Sigmoid colon (tissue), 7 donors: ENCODE measurements at places on chromosomes 4 and X.

- no peak for DNase-seq
Measured at GRCh38 chrX:12825801-12826200, 34.6 kb downstream of the PRPS2 start.

DNA sequence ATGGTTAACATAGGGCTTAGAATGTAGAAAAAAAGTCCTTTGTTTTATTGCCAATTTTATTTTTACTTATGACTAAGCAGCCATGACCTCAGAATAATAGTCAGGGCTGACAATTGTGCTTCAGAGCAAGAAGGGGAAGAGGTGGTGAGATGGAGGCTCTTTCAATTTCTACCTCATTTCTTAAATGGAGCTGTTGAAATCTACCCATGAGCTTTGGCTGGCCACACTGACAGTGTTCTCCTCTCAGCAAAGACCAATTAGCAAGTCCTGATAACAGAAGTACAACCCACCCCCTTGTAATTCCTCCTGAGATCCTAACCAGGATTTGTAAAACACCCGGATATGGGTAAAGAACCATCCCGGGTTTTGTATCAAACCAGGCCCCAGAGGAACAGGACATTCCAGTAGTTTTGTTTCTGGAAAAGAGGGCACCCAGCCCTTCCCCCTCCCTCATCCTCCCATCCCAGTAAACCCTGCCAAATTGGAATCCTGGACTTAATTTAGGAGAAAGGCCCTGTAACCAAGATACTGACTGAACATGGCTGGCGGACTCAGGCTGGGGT, at the start of gene HEPH:
Gene HEPH, plus strand, starts transcription at position 399 of the 563 bp plus-strand sequence. CDS start 6,324 bp downstream, outside the sequence.
- no peak for DNase-seq

DNA sequence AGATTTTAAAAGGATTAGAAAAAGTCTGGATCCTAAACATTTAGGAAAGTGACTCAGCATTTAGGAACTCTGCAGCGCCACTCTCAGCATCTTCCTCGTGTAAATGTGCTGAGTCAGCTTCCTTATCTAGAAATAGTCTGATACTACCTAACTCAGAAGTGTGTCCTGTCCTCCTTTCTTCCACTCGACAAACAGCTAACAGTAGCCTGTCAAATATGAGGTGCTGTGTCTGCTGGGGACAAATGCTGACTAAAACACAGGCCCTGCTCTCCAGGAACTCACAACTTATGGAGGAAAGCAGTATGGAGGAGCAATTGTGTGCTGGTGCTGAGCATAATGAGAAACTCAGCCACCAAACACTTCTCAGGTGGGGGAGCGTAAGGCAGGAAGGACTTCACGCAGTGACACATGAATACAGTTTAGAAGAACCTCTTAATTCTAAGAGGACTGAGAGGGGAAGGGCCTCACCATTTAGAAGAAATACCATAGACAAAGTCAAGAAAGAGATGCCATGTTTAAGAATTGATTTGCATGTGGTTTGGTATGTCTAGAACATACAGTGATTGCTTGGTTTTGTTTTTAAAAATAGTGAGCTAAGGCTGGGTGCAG, 125.3 kb downstream of the SOWAHB start:
- no peak for DNase-seq

DNA sequence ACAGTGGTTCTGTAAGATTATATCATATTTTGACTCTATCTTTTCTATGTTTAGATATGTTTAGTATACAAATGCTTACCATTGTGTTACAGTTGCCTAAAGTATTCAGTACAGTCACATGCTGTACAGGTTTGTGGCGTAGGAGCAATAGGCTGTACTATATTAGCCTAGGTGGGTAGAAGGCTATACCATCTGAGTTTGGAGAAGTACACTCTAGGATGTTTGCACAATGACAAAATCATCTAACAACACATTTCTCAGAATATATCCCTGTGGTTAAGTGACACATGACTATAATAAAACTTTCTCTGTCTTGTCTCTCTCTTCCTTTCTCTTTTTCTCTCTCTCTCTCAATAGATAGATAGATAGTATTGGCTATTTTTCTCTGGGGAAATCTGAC, 1053.1 kb downstream of the STIM2 start:
- no peak for DNase-seq
